ENCODE measurements at places on chromosomes 1 and 21. TPM values are rescaled to one million over a fixed set of nuclear protein-coding genes. Genes with fewer than 3 reads are reported as not detected.

LRRC71 gene
- polyA plus RNA-seq, result not detected

TMEM9 gene
- polyA plus RNA-seq, result 25.2 TPM

TMIGD3 gene
- not detected for polyA plus RNA-seq

FCRL3 gene
- polyA plus RNA-seq, result 220 TPM

FAM163A gene
- not detected for polyA plus RNA-seq

DNA sequence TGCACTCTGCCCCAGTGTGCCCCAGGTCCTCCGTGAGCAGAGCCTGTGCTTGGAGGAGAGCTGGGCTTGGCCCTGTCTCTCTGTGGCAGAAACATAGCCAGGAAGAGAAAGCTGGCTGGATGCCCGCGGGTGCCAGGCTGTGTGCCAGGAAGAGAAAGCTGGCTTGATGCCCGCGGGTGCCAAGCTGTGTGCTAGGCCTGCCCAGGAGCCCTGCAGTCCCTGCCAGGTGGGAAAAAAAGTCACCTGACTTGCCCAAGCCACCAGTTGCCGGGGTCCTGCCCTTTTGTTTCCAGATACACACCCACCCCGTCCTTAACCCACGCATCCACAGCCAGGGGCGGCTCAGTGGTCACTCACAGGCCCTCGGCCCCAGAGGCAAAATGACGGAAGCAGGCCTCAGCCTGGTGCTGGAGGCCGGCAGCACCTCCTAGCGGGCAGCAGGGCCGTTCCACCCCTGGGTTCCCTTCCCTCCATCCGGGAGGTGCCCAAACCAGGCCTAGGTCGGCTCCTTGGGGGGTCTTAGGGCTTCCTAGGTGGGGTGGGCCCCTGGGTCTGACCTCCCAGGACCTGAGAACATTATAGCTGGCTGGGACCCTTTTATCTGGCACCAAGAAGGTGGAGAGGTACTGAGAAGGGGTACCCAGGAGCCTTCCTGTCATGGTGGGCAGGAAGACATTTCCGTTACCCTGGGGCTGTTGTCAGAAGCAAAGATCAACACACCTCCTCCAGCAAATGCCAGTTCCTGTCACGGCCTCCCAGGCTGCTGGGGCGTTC is 9.1 kb downstream of the ITGB2 start:
- peak; percentile 58 for DNase-seq

GRCh38 chr21:15437883-15438282 is 291.9 kb upstream of the USP25 start:
- DNase-seq, result no peak

GRCh38 chr1:47722909-47723580 is 274.1 kb downstream of the TRABD2B start:
- no peak for DNase-seq

DNA sequence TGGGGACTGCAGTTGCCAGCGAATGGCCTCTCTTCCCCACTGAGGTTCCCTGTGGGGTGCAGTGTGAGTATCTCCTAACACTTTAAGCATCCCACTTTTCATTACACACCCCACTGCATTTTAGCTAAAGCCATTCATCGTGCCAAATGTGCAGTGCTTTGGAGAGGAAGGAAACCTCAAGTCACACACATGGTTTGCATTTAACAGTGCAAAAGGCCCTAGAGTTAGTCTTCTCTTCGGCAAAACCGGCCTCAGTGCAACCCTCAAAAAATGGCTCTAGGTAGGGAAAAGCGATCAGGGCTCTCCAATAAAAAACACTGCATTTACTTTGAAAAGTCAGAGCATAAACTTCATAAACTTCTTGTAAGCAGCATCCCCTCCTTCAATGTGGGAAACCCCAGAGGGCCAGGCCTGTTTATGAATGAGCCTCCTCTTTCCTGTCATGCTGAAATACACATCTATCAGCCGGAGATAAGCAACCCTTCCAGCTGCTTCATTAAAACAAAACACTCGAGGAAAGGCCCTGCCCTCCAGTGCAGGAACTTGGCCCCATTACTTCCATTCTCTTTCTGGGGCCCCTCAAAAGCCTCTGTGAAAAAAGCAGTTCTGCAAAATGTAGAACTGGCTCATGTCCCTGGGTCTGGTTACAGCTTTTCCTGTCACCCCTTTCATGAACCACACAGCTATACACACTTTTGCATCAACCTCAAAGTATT is 184.0 kb downstream of the CDC7 start:
- DNase-seq, result no peak

DNA sequence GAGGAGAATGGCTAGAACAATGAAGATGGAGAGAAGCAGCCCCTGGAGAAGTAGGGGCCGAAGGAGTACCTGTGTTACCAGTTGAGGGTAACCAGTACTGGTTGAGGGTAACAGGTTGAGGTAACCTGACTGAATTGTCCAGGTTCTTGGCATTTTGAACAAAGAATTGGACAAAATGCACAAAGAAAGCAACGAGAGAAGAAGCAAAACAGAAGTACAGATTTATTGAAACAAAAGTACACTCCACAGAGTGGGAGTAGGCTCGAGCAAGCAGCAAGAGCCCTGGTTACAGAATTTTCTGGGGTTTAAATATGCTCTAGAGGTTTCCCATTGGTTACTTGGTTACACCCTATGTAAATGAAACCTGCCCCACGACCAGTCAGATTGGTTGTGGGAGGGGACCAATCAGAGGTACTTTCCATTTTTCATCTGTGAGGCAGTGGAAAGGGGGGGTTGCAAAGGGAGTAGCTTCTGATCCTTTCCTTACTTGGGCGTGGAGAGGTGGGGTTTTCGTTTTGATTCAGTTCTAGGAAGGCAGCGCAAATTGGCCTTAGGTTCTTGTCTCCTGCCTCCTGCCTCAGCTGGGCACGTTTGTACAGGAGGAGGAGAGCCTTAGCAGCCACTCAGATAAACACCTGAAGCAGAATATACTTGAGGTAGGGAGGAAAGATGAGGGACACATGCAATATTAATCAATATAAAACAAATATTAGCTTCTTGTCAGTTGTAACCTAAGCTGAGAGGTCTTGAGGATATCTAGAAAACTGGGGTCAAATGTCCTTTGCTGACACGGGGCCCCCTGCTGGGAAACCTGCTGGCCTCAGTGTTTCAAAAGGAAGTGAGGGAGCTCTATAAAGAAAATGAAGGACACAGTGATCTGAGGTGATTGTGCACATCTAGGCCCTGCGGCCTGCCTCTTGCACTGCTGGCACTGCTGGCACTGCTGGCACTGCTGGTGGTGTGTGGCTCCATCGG is 14.3 kb upstream of the LSM10 start:
- peak; percentile 32 for DNase-seq

DNA sequence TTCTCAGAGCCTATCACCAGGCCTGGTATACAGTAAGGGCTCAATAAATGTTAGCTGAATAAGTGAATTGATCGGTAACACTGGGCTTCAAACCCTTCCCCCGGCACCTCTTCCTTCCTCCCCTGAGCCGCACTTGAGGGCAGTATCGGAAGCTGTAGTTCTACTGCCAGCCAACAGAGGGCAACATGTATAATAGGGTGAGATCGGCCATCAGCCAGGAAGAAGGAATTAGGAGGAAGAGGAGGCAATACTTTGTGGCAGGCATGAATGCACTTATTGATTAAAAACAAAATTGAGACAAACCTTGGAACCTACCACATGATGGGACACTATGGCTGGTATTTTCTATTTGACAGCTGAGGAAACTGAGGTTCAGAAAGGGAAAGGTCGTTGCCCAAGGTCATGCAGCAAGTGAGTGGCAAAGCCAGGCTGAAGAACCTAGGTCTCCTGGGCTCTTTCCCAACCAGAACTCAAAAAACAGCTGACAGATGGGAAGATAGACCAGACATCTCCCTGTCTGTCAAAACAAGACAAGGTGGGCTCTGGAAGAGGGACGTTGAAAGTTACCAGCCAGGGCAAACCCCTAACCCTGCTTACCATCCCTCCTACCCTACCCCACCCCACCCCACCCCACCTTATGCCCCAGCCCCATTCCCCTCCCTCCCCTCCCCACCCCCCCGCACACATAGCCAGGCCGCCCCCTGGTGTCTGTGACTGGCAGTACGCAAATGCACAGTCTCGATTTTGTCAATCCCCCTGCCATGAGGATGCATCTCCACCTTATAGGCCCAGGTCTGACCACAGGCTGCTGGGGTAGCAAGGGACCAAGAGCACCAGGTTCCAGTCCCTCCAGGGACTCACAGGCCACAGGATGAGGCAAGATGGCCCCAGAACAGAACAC is 107.3 kb upstream of the RUNX3 start:
- peak; percentile 74 for DNase-seq

DNA sequence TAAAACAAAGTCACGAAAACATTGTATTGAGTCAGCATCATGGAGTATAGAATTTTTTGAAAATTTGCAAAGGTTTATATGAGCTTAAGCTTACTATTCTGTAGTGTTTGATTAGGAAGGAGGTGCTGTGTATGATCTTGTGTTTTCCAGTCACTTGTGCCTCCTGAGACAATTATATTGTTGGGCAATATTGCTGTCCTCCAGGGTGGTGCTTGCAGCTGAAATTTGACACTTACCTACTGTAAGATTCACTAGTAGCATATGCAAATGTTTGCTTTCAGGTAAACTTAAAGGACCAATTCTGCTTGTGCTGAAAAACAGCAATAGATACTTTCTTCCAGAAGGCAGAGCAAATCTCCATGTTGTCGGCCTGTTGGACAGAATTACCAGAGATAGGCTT is 268.0 kb downstream of the TGFB2 start:
- DNase-seq, result no peak

DNA sequence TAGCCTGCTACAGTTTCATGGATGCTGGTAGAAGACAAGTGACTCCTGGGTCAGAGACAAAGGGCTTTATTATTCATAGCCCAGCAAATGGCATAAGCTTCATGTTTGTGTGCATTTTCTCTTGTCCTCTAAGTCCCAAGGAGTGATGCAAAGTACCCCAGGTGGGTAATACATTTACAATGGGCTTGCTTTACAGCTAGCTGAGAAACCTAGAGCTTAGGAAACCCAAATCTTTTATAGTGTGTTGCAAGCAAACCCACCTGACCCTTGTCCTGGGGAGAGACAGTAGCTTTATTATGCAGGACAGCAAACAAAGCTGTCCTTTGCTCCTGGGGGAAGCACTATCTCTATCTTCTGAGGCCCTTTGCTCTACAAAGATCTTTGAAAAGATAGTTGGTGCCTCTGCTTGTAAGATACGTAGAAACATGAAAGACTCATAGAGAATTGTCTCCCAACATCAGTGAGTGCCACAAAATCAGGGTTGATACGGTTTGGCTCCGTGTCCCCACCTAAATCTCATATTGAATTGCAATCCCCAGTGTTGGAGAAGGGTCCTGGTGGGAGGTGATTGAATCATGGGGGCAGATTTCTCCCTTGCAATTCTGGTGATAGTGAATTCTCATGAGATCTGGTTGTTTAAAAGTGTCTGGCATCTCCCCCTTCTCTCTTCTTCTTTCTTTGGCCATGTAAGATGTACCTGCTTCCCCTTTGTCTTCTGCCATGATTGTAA is 315.8 kb upstream of the USP24 start:
- no peak for DNase-seq

- DNase-seq, result no peak
These were observed 25.0 kb downstream of the VASH2 start for GRCh38 chr1:212975111-212975918.

- DNase-seq, result no peak
These were observed 6.5 kb downstream of the PADI4 start for GRCh38 chr1:17314491-17314971.

DNA sequence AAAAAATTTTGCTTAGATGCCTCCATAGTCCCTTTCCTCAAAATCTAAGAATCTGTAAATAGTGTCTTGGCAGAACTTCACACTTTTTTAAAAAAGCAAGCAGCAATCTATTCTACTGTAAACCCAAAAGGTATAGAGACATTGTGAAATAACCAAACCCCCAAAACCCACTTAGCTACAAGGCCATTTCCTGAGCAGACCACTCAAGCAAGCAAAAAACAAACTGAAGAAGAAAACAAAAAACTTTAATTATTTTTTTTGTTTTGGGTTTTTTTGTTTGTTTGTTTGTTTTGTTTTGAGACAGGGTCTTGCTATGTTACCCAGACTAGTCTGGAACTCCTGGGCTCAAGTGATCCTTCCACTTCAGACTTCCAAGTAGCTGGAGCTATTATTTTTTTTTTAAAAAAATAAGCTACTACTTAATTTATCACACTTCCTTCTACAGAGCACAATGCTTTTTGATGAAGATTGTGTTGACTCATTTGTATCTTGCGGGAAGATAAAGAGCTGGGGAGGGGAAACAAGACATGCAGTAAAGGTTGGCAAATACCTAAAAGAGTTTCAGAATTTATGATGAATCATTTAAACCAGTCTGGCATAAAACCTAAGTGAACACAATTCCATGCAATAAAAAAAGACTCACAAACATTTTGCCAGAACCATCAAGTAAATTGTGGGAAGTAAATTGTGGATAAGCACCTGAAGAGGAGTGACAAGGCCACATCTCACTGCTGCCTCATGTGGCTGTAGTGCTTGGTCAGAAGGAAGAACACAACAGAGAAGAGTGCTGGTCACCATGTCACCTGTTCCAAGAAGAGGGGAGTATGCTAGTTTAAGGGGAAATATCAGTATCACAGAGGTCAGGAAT is 2.7 kb upstream of the PTPN22 start:
- DNase-seq, result peak; percentile 23

GRCh38 chr1:223245411-223245810 is 102.4 kb upstream of the TLR5 start:
- no peak for DNase-seq

- no peak for DNase-seq
These were observed 152.6 kb downstream of the ZC3H11B start for GRCh38 chr1:219460081-219460895.

DNA sequence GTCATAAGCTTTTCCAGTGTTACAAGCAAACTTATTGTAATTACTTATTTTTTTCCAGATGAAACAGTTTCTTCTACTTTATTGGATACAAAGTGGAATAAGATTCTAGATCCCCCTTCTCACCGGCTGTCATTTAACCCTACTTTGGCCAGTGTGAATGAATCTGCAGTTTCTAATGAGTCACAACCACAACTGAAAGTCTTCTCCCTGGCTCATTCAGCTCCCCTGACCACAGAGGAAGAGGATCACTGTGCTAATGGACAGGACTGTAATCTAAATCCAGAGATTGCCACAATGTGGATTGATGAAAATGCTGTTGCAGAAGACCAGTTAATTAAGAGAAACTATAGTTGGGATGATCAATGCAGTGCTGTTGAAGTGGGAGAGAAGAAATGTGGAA is 95.5 kb downstream of the ZFYVE9 start:
- DNase-seq, result no peak

DNA sequence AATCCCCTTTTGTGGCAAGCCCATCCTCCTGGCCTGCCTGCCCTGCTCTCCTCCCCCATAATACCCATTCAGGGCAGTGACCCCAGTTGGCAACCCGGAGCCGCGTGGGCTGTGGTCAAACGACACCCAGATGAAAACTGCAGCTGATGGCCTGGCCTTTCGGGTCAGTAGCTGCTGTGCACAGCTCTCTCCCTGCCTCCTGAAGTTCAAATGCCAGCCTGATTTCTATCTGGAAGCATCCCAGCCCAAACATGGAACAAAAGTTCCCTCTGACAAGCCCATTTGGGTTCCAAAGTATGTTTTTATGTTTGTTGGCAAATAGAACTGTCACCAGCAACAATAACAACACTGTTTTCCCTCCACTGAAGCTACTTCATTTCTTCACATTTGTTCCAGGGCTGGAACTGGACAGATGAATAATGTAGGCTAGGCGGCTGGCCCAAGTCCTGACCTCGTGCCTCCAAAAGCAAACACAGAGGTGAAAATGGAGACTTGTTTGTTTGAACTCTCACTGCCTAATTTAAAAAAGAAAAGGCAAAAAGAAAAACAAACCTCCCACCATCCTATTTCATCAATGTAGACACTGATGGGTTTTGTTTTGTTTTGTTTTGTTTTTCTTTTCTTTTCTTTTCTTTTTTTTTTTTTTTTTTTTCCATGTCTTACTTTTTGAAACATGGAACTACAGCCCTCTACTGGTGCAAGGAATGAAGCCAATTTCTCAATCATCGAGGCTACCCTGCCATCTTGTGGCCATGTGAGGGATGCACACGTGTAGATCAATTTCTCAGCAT is 179.0 kb downstream of the ADSS2 start:
- peak; percentile 87 for DNase-seq

All from B cell (primary cell).